Smooth muscle cell of the brain vasculature (primary cell): ENCODE measurements at places on chromosomes 5 and 9.

GRCh38 chr9:806285-807156, 35.0 kb upstream of the DMRT1 start:
- peak; percentile 18 for DNase-seq

- DNase-seq = no peak
Measured at GRCh38 chr5:160702311-160702803, 149.7 kb downstream of the ATP10B start.

DNA sequence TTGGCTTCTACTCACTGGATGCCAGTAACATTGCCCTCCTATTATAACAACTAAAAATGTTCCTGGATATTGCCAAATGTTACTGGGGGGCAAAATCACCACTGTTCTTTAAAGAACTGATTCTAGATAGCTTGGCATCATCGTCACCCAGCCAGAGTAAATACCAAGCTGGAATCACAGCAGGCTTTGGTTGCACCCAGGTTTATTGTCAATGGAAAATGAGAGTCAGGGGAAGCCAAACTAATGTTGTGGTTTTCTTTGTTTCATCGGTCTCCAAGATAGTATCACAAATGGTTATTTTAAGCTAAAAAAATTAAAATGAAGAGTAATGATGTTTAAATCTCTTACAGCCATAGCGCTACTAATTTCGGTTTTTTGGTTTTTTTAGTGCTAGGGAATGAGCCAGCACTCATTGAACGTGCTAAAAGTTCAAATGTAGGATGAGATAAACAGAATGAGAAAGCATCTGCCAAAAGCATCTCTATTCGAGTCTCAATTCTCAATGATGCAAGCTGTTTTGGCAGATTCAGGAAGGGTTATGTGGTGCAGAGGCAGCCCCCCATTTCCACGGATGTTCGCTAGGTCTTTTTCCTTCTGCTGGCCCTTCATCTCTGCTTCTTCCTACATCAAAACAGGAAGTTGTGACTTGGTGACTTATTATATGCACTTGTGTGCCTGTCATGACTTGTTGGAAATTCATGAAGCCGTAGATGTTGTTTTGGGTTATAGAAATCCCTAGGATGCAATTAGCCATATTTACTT, 558.0 kb downstream of the EBF1 start:
- no peak for DNase-seq

GRCh38 chr5:38660194-38660668, 103.8 kb upstream of the LIFR start:
- no peak for DNase-seq
